ENCODE measurements at places on chromosomes 1 and 21.
A peak's percentile ranks its signal among the peaks of the same experiment; 100 is the strongest.

DNA sequence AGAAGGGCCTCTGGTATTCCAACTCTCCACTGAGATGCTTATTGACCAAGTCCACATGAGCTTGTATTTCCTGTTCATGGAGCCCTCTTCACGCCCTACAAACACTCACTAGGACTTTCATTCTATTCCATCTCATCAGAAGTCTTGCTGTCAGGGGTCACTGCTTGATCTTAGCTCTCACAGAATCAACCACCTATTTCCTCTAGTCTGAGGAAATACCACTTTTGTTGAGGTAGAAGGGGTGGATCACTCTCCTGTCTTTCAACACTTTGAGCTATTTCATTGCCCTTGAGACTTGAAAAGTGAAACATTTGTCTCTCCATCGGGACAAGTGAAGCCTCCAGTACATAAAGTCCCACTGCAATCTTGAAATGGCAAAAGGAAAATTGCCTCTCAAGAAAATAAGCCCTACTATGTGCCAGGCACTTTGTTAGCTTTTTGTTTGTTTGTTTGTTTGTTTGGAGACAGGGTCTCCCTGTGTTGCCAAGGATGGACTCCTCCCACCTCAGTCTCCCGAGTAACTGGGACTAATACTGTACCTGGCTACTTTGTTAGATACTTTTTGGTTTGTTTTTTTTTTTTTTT, 19.8 kb upstream of the FAM110D start:
- DNase-seq = no peak

DNA sequence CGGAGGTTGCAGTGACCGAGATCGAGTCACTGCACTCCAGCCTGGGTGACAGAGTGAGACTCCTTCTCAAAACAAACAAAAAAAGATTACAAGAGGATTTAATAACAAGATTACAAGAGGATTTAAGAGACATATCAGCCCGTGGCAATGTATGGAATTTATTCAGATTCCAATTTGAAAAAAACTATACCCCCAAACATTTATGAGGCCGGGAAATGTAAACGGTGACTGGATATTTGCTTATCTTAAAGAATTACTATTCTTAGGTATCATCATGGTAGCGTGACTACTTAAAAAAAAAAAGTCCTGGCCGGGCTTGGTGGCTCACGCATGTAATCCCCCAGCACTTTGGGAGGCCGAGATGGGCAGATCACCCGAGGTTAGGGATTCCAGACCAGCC, 21.2 kb upstream of the ELK4 start:
- DNase-seq = no peak

- peak; percentile 77 for DNase-seq
Observed at GRCh38 chr1:228120351-228120750, 11.3 kb upstream of the MRPL55 start.

DNA sequence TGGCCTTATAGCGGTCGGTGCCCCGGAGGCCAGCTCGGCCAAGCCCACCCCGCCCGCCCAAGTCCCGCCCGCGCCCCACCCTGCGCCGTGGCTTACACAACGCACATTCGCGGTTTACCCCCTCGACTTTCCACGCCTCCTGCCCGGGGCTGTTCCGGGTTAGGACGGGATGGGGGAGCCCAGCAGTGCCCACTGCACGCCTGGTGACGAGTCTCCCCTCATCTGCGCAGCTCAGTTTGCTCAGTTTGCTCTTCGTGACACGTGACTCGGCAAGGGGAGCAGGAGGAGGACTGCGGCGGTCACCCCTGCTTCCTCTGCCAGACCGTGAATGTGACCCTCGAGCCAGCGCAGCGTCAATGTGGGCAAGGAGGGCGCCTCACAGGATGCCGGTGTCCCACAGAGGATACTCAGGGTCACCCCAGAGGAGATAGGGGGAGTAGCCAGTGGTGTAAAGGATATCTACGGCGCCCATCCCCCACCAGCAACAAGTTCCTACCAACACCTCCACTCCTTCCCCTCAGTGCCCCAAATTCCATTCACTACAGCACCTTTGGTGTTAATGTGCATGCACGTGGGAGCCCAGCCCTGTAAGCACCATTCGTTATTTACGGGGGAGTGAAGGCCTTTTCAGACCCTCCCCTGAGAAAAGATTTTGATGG, 350 bp upstream of the S100A6 start:
- peak; percentile 80 for DNase-seq

DNA sequence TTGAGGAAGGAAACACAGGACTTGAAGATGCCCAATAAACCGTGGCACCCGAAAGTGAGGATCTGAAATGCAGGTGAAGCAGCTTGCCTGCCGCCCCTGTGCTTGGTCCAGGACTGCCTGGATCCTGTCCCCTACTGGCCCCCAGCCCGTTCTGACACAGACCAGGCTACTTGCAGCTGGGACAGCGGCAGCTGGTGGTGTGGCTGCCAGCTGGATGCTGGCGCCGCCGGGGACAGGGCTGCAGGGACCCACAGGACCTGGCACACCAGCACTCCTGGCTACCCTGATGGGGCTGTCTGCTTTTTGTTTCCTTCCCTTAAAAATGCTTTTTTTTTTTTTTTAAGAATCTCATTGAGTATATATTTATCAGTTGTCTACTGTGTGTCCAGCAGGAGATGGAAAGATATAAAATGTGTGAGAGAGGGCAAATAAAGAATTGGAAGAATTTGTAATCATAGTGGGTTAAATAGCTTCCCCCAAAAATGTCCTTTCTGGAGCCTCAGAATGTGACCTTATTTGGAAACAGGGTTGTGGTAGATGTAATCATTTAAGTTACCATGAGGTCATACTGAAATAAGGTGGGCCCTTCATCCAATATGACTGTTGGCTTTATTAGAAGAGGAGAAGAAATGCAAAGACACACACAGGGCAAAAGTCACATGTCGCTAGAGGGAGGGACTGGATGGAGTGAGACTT, 165.6 kb downstream of the DSCAM start:
- DNase-seq = no peak

DNA sequence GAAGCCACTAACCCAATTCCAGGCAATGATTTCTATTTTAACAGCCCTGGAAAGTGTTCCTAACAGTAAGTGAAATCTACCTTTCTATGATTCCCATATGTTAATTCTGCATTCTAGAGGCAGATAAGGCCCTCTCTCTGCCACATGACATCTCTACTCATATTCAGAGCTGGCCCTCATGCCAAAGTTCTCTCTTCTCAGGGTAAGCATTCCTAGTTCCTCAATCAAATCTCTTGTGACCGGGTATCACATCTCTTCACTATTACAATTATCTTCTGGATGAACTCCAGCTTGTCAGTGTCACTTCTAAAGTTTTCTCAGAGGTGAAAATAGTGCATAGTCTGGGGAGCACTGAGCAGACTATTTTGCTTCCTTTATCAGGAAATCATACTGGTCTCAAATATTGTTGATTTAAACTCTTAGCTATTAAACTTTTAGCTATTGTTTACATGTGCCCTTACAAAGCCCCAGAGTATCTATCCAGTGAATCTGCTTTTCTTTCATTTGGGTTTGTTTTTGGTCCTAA, 66.4 kb upstream of the TNFSF18 start:
- no peak for DNase-seq

DNA sequence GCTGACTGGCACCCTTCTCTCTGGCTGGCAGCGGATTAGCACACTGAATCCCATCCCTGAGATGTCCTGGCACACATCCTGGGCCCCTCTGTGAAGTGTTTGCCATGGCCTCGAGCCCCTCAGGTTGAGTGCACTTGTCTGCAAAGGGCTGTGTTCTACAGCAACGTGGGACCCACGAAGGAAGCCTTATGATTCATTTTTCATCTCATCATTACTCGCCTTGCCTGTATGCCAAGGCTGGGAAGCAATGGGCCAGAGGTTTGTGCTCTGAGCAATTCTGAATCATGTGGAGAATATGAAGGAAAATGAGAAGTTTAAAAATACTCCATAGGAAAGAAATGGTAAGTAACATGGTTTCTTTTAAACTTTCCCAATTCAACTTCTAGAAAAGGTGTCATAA, 124.8 kb upstream of the LMO4 start:
- DNase-seq = peak; percentile 59

GRCh38 chr1:215321802-215322201, 239.3 kb downstream of the KCNK2 start:
- peak; percentile 2 for DNase-seq

DNA sequence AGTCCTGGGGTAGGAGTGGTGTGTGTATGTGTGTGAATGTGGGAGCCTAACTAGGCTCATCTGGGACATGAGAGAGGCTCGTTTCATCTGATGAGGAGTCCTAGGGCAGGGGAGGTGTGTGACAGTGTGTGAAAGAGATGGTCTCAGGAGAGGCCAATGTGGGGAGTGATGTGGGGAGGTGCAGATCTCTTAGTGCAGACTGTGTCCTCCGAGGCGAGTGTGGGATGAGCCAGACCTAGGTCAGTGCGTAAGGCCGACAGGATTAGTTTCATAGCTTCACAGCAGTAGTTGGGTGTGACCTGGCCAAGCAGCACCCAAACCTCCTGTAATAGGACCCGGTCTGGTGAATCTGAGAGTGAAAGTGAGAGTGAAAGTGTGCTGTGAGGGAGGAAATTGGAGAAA, 94.7 kb downstream of the LIPI start:
- DNase-seq = no peak

DNA sequence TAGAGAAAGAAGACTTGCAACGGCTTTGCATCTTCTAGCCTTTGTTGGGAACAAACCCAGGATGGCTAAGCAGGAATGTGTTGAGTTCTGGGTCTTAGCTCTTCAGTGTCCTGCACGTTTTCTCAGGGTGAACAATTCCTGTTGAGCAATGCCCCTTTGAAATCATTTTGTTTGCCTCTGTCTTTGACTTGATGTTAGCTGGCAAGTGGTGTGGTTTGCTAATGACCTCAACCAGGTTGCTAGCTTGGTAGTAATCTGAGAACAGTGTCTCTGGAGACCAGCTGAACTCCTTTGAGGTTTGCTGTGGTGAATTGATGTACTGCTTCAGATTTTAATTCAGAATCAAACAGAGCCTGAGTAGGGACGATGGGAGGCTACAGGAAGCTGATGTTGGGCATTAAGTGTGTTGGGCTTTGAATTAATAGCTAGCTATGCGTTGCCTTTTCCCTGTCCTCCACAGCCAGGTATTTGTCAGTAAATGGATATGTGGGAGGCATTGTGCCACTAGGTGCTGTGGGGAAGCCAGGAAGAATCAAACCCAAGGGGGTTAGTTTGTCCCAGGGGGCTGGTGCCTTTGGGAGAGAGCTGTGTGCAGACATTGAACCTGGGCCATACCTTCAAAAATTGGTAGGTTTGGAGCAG, 23.3 kb upstream of the SRSF10 start:
- peak; percentile 42 for DNase-seq
